ENCODE measurements at places on chromosomes 6 and 20.

GRCh38 chr20:61057443-61058121 is 194.5 kb upstream of the CDH4 start:
- DNase-seq, result no peak

GRCh38 chr20:63778034-63778752 is 38.6 kb downstream of the SLC2A4RG start:
- DNase-seq, result no peak

- DNase-seq, result no peak
Observed at GRCh38 chr6:1179571-1180459, 132.1 kb upstream of the FOXQ1 start.

DNA sequence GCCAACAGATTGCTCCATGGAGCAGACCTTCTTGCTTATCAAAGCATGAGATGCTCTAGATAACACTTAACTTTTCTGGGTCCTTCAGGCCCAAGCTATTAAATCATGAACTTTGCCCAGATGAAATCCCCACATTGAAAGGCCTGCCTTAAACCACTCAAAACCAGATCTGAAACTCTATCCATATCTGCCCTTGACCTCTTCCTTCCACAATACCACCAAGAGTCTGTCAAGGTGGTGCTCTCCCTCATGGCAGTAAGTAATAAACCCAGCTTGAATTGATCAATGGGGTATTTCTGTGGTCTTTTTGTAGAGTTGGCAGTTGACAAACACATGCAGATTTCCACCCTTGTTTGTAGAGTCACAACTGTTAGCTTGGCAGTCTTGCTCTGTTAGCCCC is 135.5 kb downstream of the ISM1 start:
- no peak for DNase-seq

DNA sequence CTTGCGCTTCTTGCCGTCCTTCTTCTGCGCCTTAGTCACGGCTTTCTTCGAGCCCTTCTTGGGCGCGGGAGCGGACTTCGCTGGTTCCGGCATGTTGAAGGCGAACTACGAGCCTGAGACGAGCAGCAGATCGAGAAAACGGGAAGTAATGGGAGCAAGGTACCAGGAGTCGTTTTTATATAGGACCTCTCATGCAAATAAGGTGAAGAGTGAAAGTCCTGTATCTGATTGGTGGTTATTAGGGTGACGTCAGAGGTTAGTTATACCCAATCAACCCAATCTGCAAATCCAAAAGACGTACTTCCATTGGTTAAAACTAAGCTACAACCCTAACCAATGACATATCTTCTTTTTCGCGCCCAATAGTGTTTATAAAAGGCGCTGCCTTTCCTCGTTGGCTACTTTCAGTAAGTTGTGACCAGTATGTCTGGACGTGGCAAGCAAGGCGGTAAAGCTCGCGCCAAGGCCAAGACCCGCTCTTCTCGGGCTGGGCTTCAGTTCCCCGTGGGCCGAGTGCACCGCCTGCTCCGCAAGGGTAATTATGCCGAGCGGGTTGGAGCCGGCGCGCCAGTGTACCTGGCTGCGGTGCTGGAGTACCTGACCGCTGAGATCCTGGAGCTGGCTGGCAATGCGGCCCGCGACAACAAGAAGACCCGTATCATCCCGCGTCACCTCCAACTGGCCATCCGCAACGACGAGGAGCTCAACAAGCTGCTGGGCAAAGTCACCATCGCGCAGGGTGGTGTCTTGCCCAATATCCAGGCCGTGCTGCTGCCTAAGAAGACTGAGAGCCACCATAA is 100.6 kb upstream of the PRSS16 start:
- peak; percentile 98 for DNase-seq

GRCh38 chr6:35181933-35182612 is 31.7 kb upstream of the SCUBE3 start:
- DNase-seq, result no peak

DNA sequence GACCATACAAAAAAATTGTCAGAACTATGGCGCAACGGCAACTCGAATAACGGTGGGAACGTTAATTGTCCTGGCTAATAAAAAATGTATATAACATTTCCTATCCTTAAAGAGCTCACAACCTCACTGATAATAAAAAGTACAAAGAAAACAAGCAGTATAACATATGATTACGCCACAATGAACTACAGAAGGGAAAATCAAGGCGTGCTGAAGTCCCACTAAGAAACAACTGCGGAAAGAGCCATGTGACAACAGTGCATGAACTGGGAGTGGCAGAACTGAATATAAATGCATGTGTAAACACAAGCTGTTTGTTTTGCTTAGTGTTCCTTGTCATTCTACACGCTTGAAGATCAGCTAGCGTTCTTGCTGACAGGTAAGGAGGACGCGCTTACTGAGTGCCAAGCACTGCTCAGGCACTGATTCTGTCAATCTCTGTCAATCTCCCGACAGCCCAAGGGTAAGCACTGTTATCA is 466 bp upstream of the PSMB1 start:
- no peak for DNase-seq

DNA sequence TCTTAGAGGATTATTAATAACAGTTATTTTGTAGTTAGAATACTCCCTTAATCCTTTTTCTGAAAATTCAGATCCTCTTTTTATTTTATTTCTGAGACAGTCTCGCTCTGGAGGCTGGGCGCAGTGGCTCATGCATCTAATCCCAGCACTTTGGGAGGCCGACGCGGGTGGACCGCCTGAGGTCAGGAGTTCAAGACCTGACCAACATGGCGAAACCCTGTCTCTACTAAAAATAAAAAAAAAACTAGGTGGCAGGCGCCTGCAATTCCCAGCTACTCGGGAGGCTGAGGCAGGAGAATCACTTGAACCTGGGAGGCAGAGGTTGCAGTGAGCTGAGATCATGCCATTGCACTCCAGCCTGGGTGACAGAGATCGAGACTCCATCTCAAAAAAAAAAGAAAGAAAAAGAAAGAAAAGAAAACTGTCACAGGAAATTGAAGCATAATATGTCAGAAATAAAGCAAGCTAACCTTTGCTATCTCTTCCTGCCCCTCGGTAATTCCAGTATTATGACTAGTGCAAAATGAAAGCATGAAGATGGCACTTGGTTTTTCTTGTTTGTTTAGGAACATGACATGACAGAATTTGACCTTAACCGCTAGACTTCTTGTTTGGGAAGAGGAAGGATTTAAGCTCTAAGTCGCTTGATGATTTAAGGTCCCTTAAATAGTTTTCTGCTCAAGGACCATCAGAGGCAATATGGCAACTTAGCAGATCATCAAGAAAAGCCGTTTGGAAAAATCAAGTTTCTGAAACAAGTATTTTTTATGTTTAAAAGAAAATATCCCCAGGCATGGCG is 1.8 kb upstream of the RBM39 start:
- peak; percentile 57 for DNase-seq

- DNase-seq, result no peak
Observed at GRCh38 chr6:124356276-124356810, 552.7 kb downstream of the NKAIN2 start.

- DNase-seq, result no peak
Observed at GRCh38 chr6:154752022-154752421, 18.8 kb downstream of the SCAF8 start.

- no peak for DNase-seq
Observed at GRCh38 chr6:166619912-166620311, 7.1 kb downstream of the RPS6KA2 start.

- DNase-seq, result peak; percentile 40
Observed at GRCh38 chr6:157550114-157550989, 169.4 kb downstream of the ZDHHC14 start.

DNA sequence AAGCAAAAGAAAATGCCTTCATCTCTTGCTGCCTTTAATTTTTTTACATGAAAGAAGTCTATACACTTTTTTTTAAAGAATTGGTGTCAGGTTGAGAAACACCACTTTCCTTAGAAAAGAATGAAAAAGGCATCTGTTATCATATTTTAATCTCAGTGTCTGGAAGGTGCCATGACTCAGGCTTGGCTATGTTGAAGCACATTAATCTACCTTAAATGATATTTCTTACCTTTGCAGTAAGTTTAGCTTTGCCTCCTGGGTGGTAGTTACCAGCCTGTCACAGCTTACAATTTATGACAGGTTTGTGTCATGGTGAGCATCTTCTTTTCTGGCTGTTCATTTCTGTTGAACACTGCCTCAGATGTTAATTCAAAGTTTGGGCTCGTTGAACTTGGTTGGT is 95.3 kb downstream of the RTN4IP1 start:
- no peak for DNase-seq

DNA sequence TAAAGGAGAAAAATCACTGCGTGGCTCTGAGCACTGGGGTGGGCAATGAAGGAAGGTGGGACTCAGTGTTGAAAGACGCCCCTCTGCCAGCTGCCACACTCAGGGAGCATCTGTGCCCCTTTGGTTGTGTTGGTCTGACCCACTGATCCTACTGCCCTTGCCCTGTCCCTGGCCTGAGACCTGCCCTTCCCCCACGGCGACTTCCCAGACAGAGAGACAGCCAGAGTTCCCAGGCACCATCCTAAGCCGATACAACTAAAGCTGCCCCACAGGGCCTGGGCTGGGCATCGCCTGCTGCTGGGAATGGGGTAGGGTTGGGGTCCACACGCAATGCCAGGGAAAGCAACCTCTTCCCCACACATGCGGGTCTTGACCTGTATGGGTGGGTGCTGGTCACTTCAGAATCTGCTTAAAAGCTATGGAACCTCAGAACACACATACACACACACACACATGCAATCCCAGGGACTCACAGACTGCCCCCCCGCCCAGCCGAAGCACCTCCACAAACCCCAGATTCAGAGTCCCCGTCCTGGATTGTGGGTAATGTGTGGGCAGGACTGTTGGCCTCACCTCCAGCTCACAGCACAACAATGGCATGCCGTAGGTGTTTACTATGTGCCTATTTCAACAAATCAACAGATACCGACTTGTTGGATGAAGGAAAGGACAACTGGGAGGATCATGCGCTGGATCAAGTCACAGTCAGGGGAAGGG is 10.9 kb upstream of the SPDEF start:
- no peak for DNase-seq

- no peak for DNase-seq
Observed at GRCh38 chr6:140001821-140002341, 627.4 kb upstream of the CITED2 start.

DNA sequence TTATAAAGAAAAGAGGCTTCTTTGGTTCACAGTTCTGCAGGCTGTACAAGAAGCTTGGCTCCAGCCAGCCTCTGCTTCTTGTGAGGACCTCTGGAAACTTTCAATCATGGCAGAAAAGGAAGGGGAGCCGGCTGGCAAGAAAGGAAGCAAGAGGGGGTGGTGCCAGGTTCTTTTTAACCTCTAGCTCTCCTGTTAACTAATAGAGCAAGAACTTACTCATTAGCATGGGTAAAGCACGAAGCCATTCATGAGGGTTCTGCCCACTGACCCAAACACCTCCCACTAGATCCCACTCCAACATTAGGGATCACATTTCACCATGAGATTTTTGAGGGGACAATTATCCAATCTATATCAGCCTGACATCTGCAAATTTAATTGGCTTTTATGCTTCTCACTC is 347.1 kb downstream of the GRIK2 start:
- DNase-seq, result no peak

DNA sequence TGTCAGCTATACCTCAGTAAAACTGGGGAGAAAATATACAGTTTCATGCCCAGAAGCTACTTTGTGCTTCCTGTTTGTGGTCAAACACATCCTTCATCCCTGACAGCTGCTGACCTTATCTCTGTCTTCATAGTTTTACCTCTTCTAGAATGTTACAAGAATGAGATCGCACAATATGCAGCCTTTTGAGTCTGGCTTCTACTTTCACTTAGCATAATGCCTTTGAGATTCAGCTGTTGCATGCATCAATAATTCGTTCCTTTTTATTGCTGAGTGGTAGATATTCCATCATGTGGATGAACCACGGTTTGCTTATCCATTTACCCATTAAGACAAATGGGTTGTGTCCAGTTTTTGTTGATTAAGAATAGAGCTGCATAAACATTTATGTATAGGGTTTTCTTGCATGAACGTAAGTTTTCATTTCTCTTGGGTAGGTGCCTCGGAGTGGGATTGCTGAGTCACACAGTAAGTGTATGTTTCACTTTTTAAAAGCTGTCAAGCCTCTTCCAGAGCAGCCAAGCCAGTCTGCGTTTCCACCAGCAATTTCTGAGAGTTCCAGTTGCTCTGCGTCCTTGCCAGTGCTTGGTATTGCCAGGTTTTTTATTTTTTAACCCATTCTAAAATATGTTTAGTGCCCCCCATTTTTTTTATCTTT is 86.6 kb upstream of the PAX1 start:
- no peak for DNase-seq

GRCh38 chr6:41901882-41902519 is 6.8 kb upstream of the USP49 start:
- DNase-seq, result peak; percentile 54

DNA sequence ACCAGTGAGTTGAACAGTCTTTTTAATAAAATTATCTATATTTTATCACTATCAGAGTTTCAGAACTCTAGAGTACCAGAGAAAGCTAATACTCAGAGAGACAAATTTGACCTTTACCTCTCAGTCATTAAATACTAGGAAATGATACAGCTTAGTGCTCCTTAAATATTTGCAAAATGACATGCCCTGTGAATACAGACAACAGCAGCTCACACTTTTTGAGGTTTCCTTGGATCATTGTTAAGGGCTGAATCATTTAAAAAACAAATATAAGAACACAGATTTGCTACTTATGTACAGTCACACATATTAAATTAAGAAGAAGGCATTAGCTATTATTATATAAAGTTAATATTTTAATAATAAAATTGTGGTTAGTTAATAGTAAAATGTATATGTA is 1158.7 kb upstream of the EYS start:
- no peak for DNase-seq

GRCh38 chr6:169792306-169793015 is 41.0 kb downstream of the ERMARD start:
- no peak for DNase-seq

GRCh38 chr6:135921188-135921587 is 69.7 kb downstream of the PDE7B start:
- DNase-seq, result no peak

- no peak for DNase-seq
Observed at GRCh38 chr20:18289306-18289705, 979 bp downstream of the ZNF133 start.

- DNase-seq, result no peak
Observed at GRCh38 chr6:42249279-42249678, 31.6 kb upstream of the MRPS10 start.

DNA sequence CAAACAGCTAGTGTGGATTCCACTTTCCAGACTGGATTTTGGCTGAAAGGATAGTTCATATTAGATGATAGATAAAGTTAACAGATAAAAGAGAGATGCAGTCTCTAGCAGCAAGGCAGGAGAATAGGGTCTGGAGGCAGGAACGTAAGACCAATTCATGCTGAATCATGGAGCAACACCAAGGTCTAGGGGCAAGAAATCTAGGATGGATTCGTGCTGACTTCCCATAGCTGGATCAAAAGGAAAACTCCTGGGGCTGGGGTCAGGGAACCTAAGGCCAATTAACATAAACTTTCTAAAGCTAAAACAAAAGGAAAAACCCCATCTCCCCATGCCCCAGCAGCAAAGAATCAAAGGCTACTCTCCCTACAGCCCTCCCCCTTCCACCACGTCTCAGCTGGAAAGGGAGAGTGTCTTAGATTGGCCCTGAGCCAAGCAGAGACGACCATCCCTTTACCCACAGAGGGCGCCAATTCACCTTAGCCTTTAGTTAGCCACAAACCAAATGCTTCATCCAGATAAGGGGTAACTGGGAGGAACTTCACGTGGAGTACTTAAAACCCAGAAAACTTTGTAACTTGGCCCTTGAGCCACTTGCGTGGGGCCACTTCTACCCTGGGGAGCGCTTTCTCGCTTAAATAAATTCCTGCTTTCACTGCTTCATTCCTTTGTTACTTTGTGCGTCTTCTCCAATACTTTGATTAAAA is 7.6 kb downstream of the TREM1 start:
- DNase-seq, result peak; percentile 74

- no peak for DNase-seq
Observed at GRCh38 chr6:165988757-165989456, 178.7 kb downstream of the TBXT start.
